ENCODE measurements at places on chromosomes 3 and 15.
A peak's percentile ranks its signal among the peaks of the same experiment; 100 is the strongest.

DNA sequence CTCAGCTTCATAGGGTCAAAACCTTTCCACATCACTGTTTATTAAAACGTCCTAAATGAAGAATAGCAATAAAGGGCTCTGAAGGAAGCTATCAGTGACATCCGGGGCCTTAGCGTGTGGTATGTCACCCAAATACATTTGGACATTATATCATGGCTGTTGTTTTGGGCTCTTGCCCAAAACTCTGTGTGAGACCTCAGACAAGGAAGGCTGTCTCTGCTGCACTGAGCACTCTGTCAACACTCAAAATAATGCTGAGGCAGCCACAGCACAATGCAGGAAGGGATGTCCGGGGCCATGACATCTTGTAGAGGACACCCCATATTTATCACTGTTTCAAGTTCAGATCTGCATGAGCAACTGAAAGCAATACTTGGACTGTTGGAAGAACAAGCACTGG, 293.8 kb upstream of the WNT5A start:
- DNase-seq: no peak

DNA sequence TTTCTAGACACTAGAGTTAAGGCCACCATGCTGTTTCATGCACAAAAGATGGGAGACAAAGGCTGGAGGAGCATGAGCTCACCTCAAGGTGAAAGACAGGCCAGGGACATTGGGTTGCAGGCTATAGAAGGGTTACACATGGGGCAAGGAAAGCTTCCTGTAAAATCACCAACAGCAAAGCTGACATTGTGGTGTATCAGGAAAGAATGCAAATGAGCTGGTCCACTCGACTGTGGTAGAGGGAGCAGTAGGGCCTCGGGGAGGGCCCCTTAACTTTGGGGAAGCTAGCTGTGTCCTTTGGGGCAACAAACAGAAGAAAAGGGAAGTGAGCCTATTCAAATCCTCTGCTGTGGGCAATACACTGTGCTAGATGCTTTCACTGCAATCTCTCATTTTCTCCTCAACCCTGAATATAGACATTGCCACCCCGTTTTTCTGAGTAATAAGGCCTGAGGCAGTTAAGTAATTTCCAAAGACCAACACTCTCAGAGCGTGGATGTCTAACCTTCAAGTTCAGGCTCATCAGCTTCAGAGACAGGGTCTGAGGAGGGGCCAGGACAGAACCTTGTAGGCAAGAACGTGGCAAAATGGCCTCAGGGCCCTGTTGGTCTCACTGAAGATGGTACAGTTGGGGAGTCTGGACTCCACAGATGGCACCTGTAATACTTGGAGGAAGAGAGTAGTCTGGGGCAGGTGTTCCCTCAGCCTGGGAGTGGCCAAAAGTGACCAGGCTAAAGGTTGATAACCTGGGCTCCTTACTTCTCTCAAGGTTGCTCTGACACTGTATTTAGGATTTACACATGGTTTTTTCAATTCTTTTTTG, 24.1 kb downstream of the CX3CR1 start:
- DNase-seq: no peak

- DNase-seq: no peak
Observed at GRCh38 chr15:77282333-77282732, 137.6 kb downstream of the PEAK1 start.

DNA sequence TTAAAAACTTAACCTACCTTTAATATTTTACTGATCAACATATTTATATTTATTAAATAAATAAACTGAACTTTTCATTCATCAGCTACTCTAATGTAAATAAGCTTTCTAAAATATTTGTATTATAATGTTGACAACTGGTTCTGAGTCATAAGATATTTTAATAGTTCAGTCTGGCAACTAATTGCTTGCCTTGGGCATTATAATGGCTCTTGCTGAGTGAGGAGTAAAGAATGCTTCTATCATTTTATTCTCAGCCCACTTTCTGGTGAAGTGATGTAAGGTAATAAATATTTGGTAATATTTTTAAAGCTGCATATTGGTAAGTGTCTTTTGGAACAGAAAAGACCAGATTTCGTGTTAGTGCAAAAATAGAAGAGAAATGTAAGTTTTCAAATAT, 81.5 kb downstream of the DIPK2A start:
- DNase-seq: no peak

DNA sequence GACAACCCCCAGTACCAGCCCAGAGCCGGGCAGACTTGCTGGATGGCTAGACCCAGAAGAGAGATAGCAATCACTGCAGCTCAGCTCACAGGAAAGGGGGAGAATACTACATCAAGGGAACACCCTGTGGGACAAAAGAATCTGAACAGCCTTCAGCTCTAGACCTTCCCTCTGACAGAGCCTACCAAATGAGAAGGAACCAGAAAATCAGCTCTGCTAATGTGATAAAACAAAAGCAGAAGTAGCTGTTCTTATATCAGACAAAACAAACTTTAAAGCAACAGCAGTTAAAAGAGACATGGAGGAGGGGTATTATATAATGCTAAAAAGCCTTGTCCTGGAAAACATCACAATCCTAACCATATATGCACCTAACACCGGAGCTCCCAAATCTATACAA, 283.3 kb downstream of the KLF13 start:
- DNase-seq: no peak

GRCh38 chr15:29115093-29115991, 154.3 kb downstream of the NSMCE3 start:
- DNase-seq: no peak

DNA sequence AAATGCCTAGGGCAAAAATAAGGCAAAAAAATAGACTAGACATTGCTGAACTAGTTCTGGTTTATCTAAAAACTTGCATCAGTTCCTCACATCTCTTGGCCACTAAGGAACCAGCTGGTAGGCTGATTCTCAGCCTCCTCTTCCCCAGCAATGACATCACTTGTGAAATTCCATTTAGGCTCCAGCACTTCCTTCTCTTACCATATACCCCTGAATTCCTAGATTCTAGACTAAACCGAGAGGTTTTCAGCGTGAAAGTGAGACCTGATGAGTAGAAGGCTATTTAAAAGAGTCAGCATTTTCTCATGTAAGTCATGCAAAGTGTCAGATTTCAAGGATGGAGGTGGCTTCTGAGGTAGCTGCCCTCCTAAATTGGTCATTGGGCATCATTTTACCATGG, 247.1 kb upstream of the CDIN1 start:
- no peak for DNase-seq

GRCh38 chr3:58522759-58523425, 14.1 kb downstream of the ACOX2 start:
- DNase-seq: no peak

DNA sequence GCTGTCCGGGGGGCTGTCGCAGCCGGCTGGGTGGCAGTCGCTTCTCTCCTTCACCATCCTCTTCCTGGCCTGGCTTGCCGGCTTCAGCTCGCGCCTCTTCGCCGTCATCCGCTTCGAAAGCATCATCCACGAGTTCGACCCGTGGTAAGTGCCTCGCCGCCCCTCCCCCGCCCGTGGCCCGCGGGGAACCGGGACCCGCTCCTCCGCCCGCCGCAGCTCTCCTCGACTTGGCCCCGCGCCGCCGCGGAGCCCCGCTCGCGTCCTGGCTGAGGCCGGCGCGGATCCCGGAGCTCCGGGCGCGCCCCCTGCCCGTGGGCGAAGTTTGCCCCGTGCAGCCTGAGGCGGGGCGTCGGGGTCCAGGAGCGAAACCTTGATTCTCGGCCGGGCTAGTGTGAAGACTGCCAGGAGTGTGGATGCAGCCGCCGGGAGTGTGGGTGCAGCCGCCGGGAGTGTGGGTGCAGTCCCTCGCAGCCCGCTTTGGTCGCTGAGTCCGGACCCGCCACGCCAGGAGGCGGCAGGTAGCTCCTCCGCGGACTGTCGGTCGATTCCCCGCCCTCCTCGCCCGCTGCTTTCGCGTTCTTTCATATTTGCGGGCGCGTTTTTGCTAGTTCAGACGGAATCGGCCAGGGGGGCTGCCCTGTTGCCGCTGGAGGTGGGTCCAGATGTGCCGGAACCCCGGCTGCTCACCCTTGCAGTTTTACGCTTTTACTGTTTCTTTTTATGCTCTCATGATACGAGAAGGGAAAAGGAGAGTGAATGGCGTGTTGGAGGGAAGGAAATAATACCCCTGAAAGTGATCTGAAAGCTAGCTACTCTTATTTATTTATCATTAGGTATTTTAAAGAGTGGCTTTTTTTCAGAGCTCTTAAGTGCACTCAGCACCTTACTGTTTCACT, 692 bp downstream of the STT3B start:
- DNase-seq: peak; percentile 53

- DNase-seq: no peak
Observed at GRCh38 chr3:18531662-18532061, 106.5 kb upstream of the SATB1 start.

- no peak for DNase-seq
Observed at GRCh38 chr3:40247714-40248454, 61.6 kb upstream of the EIF1B start.

- DNase-seq: no peak
Observed at GRCh38 chr3:8233938-8234337, 267.7 kb upstream of the LMCD1 start.

DNA sequence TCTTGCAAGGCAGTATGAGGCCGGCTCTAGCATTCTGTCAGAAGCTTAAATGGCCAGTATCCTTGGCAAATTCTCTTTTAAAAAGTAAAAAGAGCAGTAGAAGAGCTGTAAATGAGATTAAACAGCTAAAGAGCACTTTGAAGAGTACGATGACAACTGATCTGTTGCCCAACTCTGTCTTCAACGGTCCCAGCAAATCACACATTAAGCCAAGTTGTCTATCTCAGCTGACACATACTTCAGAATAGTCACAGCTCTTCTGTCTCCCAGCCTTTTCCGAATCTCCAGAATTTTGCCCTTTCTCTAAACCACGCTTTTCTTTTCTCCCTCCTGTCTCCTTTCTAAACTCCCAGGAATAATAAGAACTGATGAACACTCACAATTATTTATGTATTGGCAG, 51.7 kb downstream of the PRICKLE2 start:
- no peak for DNase-seq

- no peak for DNase-seq
Observed at GRCh38 chr3:52857864-52858263, 23.0 kb upstream of the MUSTN1 start.

- DNase-seq: no peak
Observed at GRCh38 chr15:57866149-57866736, 159.7 kb downstream of the POLR2M start.

DNA sequence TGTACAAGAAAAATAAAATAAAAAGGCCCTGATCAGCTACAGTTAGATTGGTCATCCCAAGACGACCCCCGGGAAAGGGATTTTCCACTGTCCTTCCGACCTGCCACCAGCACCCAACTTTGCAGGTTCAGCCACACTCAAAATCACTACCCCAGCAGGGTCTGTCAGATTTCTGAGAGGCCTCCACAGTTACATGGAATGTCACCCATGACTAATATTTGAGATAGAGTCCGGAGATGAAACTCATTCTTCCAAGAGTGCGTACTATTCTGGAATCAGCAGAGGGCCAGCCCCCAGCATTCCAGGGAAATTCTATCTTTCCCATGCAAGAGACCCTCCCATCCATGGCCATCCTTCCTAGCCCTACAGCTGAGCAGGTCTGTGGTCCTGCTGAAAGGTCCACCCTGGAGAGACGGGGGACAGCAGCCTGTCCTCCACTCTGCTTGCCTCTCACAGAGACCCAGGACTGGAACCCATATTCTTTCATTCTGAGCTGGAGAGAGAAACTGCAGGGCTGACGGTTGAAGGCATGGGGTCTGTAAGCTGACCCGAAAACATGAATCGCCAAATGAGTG, 5.8 kb downstream of the LIPC start:
- no peak for DNase-seq

DNA sequence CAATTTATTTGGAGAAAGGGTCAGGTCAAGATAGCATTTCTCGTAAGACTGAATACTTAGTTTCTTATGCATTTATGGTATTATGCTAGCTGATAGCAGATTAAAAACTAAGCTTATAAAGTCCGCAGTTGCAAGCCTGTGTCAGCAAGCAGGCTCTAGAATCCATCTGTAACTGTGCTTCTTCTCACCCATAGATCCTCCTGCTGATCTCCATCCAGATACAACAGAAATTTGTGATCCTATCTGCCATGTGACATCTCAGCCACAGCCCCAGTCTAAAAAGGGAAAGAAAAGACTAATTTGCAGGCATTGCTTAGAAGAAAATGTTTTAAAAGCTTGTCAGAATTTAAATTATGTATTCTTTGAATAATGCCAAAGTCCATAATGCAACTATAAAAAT, 265.4 kb upstream of the CCDC54 start:
- DNase-seq: no peak

GRCh38 chr15:76309601-76310330, 1.5 kb downstream of the ETFA start:
- no peak for DNase-seq

DNA sequence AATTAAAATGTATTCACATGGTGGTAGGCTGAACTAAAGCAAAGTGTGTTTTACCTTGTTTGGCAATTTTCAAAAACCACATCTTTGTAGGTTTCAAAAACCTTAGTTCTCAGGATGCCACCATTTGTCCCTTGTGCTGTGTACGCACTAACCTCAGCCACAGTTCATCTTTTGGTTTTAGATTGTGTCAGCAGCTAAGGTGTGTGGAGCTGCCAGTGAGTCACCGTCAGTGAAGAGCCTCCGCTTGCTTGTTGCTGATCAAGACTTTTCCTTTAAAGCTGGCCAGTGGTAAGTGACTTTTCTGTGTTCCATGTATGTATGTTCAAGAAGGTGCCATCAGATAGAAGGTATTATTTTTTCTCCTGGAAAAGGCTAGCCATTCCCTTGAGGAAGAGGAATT, 21.1 kb downstream of the OXNAD1 start:
- DNase-seq: no peak

DNA sequence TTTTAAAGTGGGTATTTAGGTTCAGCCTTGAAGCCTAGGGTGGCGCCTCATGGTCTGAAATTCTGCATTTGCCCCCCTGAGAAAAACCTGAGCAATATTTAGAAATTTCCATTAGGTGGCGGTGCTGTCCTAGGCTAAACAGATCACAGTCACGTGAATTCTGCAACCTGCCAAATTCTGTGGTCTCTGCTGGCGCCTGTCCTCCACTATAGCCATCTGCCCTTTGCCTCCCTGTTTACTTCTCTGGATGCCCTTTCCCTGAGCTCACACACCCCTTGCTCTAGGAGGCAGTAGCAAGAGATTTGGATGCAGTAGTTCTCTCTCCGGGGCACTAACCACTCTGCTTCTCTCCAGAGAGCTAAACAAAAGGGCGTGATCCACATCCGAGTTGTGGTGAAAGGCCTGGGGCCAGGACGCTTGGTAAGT, 9.1 kb downstream of the MRPS11 start:
- DNase-seq: no peak

Measured in NCI-H2029 treated with DMSO at 0.1 percent for 48 hours (cell line).